ENCODE measurements at places on chromosomes 7 and 10.

- H3K4me1 ChIP-seq: peaks cover 32% of the 10 kb centered on the region
- peak overlapping the region; percentile 67 for H3K27ac ChIP-seq
- peak overlapping the region; percentile 99 for H3K4me3 ChIP-seq
- peaks cover 22% of the 10 kb centered on the region for H3K27me3 ChIP-seq
- DNase-seq: peak; percentile 14
These were observed 708 bp downstream of the UBN2 start for GRCh38 chr7:139231513-139232376.

GRCh38 chr7:155722118-155722517 is 77.7 kb downstream of the RBM33 start:
- no peak overlapping the region for H3K27ac ChIP-seq
- no peak for DNase-seq
- peaks cover 12% of the 10 kb centered on the region for H3K4me1 ChIP-seq
- peaks cover 6% of the 10 kb centered on the region for H3K36me3 ChIP-seq

GRCh38 chr10:63384001-63384400 is 81.8 kb downstream of the JMJD1C start:
- H3K36me3 ChIP-seq: peaks cover 12% of the 10 kb centered on the region
- H3K27me3 ChIP-seq: no peaks in the 10 kb centered on the region
- DNase-seq: no peak

GRCh38 chr10:94293354-94293753 is 69.4 kb downstream of the NOC3L start:
- H3K27me3 ChIP-seq: no peaks in the 10 kb centered on the region
- no peaks in the 10 kb centered on the region for H3K36me3 ChIP-seq
- H3K27ac ChIP-seq: no peak overlapping the region
- H3K4me1 ChIP-seq: peaks cover under 1% of the 10 kb centered on the region
- DNase-seq: no peak

DNA sequence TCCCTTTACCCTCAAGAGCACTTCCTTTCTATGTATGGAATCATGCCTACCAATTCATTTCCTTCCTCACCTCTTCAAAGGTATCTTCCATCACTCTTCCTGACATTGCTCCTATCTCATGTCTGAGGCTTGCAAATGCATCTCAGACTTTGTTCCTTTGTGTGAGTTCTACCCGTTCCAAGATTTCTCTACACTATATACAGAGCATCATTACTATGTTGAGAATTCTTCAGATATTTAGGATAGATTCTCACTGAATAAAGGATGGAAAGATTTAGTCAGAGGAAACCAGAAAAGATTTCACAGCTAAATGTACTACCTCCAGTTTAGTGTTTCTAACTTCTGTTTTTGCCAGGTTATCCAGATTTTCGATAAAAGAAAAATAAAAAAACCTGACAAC is 462.7 kb downstream of the PHTF2 start:
- no peak for DNase-seq
- H3K36me3 ChIP-seq: peaks cover 2% of the 10 kb centered on the region
- no peaks in the 10 kb centered on the region for H3K4me1 ChIP-seq
- no peaks in the 10 kb centered on the region for H3K27me3 ChIP-seq

DNA sequence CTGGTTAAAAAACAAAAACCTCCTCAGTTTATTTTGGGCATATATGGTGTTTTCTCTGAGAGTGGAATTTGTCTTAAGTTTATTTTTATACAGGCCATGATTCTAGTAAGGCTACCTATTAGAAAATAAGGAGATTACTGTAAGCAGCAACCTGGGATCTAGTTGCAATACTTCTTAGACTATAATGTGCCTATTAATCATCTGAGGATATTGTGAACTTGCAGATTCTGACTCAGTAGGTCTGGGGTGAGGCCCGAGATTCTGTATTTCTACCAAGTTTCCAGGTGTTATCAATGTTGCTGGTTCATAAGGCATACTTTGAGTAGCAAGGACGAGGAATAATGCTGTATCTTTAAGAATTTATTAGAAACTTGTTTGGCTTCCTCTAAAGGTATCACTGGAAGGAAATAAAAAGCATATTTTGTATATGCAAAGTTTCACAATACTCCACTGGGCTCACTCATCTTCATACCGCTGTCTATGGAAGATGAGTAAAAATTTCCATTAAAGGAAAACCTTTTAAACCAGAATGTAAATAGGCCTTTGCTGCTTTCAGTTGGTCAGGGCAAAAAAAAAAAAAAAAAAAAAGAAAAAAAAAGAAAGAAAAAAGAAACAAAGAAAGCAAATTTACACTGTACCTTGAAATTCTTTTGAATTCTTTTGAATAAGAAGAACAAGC is 105.8 kb downstream of the BMPER start:
- H3K36me3 ChIP-seq: no peaks in the 10 kb centered on the region
- no peak overlapping the region for H3K4me3 ChIP-seq
- no peaks in the 10 kb centered on the region for H3K4me1 ChIP-seq
- no peak for DNase-seq
- peaks cover 4% of the 10 kb centered on the region for H3K27me3 ChIP-seq

- no peak overlapping the region for H3K4me3 ChIP-seq
- peaks cover 7% of the 10 kb centered on the region for H3K27me3 ChIP-seq
- no peaks in the 10 kb centered on the region for H3K4me1 ChIP-seq
- H3K27ac ChIP-seq: no peak overlapping the region
- no peaks in the 10 kb centered on the region for H3K36me3 ChIP-seq
These were observed 31.5 kb upstream of the PRF1 start for GRCh38 chr10:70634011-70634410.

DNA sequence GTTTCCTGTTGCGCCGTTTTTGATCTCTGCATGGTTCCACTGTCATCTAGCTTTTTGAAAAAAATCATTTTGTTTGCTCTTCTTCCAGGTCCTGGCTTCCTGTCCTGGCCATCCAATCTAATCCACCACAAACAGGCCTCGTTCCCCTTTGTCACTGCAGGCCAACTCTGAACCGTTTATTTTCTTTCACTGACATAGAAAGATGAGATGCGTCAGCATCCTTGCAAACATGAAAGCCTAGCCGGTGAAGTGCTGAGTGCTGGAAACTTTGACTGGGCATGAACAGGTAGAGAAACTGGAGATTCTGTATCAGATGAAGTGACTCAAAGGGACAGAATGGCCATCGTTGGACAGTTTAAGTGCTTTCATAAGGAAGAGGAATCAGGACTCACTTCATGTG is 1247.8 kb downstream of the TYW1 start:
- H3K27ac ChIP-seq: no peak overlapping the region
- peaks cover 4% of the 10 kb centered on the region for H3K36me3 ChIP-seq
- no peak for DNase-seq
- peaks cover 3% of the 10 kb centered on the region for H3K27me3 ChIP-seq

DNA sequence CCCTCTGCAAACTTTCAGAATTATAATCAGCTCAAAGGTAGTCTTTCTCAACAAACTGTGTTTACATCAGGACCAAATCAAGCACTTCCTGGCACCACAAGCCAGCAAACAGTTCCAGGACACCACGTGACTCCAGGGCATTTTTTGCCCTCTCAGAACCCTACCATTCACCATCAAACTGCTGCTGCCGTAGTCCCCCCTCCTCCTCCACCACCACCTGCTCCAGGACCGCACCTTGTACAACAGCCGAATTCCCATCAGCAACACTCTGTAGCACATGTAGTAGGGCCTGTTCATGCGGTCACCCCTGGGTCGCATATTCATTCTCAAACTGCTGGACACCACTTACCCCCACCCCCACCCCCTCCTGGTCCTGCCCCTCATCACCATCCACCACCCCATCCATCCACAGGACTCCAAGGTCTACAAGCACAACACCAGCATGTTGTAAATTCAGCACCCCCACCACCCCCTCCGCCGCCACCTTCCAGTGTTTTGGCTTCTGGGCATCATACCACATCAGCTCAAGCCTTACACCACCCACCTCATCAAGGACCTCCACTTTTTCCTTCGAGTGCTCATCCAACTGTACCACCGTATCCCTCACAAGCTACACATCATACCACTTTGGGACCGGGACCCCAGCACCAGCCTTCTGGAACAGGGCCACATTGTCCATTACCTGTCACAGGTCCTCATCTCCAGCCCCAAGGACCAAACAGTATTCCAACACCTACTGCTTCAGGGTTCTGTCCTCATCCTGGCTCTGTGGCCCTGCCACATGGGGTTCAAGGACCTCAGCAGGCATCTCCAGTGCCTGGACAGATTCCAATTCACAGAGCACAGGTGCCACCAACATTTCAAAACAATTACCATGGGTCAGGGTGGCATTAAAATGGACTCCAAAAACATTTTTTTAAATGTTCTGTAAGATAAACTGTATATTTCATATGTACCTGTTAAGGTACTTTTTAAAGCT is 98.7 kb downstream of the KMT2E start:
- H3K4me3 ChIP-seq: no peak overlapping the region
- DNase-seq: no peak
- peak overlapping the region; percentile 65 for H3K27ac ChIP-seq
- H3K36me3 ChIP-seq: peaks cover 27% of the 10 kb centered on the region

DNA sequence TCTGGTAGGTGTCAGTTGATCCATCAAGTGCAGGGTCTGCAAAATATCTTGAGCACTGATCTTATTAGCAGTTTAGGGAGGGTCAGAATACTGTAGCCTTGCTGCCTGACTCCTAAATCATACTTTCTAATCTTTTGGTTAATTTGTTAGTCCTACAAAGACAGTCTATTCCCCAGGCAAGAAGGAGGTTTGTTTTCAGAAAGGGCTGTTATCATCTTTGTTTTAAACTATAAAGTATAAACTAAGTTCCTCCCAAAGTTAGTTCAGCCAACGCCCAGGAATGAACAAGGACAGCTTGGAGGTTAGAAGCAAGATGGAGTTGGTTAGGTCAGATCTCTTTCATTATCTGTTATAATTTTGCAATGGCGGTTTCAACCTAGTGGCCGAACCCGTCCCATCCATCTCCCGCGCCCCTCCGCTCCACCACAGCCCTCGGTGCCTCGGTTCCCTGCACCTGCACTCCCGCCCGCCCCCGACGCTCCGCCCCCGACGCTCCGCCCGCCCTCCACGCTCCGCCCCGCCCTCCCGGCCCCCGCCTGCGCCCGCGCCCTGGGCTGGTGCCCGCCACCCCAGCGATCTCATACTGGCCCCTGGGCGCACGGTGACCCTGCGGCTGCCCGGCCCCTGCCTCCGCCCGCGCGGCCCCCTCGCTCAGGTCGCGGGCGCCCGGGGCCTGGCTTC is at the start of gene ADCK2:
ADCK2 (plus strand) TSS at position 564 of the 681 bp plus-strand sequence. CDS start 386 bp downstream, outside the sequence.
- H3K4me1 ChIP-seq: peaks cover 31% of the 10 kb centered on the region
- H3K36me3 ChIP-seq: no peaks in the 10 kb centered on the region
- DNase-seq: peak; percentile 24
- peaks cover 3% of the 10 kb centered on the region for H3K27me3 ChIP-seq
- H3K27ac ChIP-seq: no peak within 1 kb of the TSS
- H3K4me3 ChIP-seq: peak within 1 kb of the TSS; percentile 84

- H3K27ac ChIP-seq: no peak overlapping the region
- peaks cover 11% of the 10 kb centered on the region for H3K36me3 ChIP-seq
- H3K4me3 ChIP-seq: no peak overlapping the region
- H3K4me1 ChIP-seq: peaks cover 12% of the 10 kb centered on the region
These were observed 29.5 kb downstream of the NUDT5 start for GRCh38 chr10:12165999-12166775.

DNA sequence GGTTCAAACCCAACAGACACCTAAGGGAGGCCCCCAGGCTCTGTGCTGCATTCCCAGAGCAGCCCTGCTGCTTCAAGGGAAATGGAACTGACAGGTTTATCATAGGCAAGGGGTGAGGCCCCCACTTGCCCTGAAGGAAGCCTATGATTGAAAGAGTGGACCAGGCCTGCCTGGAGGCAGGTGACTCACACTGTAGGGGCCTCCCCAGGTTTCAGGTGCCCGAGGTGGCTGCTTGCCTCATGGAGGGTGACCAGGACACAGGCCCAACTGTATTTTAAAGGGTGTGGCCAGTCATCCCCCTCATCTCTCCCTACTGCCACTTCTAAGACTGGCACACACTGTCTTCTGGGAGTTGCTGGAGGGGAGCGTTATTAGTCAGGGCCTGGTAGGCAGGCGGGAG is 85.4 kb downstream of the ATXN7L1 start:
- H3K27me3 ChIP-seq: no peaks in the 10 kb centered on the region
- peaks cover 7% of the 10 kb centered on the region for H3K36me3 ChIP-seq
- peaks cover 3% of the 10 kb centered on the region for H3K4me1 ChIP-seq
- DNase-seq: no peak

- peaks cover 15% of the 10 kb centered on the region for H3K4me1 ChIP-seq
- DNase-seq: no peak
- no peak overlapping the region for H3K27ac ChIP-seq
These were observed 214.4 kb downstream of the CCSER2 start for GRCh38 chr10:84542522-84543490.

DNA sequence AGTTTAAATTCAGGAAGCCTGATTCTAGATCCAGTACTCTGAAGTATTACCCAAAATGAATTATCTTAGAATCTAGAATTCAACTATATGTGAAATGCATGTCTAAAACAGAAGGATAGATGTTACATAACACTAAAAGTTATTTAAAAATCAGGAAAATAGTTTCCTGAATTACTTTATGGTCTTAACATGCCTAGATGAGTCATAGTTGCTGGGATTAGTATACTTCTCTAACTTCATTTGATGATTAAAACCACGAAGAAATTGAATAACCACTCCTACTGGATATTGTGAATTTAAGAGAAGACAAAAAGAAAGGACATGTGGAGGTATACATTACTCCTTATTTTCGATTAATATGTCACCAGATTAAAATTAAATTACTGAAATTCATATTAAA is 65.5 kb downstream of the ATAD1 start:
- peaks cover 4% of the 10 kb centered on the region for H3K4me1 ChIP-seq
- no peak for DNase-seq
- peaks cover 10% of the 10 kb centered on the region for H3K36me3 ChIP-seq
- H3K27me3 ChIP-seq: no peaks in the 10 kb centered on the region
- no peak overlapping the region for H3K4me3 ChIP-seq
